ENCODE measurements at places on chromosomes 2 and 18.

DNA sequence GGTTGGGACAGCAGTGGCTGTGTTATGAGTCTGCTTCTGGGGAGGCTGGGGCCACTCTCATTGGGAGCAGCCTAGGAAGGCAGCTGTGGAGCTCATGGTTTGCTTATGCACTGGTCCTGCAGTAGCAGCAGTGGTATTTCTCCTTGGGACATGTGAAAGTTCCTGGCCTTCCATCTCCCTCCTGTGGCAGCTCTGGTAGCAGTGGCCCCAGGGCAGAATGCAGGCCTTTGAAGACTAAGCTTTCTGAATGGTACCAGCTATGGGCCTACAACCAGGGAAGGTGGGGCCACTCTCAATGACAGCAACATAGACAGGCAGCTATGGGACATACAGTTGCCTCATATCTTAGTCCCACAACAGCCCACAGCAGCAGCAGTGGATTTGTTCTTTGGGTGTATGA lies 117.3 kb upstream of the VWC2L start:
- no peak for DNase-seq

DNA sequence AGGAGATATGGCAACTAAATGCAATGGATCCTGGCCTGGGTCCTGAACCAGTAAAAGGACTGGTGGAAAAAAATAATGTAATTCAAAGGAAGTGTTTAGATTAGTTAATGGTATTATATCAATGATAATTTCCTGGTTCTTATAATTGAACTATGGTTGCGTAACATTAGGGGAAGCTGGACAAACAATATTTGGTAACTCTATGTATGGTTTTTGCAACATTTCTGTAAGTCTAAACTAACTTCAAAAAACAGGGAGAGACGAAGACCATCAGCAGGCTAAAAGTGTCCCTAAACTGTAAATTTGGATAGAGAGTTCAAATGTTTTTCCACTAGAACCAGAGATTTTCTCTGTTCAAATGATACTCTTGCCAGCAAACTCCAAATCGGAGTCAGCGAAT lies 36.9 kb downstream of the KLF7 start:
- no peak for DNase-seq

DNA sequence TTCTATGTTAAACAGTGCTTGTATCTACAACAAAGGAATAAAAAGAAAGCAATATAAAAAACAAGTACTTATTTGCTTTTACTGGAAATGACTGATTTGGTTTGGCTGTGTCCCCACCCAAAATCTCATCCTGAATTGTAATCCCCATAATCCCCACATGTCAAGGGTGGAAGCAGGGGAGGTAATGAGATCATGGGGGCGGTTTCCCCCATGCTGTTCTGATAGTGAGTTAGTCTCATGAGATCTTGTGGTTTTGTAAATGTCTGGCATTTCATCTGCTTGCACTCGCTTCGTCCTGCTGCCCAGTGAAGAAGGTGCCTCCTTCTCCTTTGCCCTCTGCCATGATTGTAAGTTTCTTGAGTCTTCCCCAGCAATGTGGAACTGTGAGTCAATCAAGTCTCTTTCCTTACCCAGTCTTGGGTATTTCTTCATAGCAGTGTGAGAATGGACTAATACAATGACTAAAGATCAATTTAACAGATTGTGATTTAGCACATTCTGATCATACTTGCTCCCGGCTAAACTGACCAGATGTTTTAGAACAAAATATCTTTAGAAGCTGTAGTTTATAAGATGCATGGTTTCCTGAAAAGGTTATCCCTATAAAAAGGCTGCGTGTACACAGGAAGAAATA lies 19.9 kb downstream of the PTH2R start:
- no peak for DNase-seq

GRCh38 chr2:202158796-202159195 lies 79.6 kb downstream of the SUMO1 start:
- DNase-seq, result no peak
